GOT3 (cell line): ENCODE measurements at places on chromosomes 7 and 10.

DNA sequence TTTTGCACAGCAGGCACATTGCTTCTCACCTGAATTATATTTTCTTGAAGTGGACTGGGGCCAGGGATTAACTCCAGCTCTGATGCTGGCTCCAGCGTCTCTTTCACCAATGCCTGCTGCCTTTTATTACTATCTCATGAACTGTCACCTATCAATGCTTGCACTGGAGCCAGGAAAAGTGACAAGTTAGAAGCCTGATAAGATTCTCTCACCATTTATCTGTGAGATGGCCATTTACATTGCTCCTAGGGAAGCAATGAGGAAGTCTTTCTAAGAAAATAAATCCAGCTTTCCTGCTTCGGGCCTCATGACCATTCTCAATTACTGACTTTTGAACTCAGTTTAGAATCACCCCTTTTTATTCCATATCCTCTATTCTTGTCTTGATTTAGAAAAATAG is 48.5 kb upstream of the LRRTM3 start:
- no peak for DNase-seq

GRCh38 chr10:64468219-64468618 is 947.0 kb downstream of the REEP3 start:
- no peak for DNase-seq

- no peak for DNase-seq
These were observed 96.4 kb upstream of the DNAAF5 start for GRCh38 chr7:630111-630511.

- no peak for DNase-seq
These were observed 6.7 kb upstream of the PAXIP1 start for GRCh38 chr7:155009570-155010157.

DNA sequence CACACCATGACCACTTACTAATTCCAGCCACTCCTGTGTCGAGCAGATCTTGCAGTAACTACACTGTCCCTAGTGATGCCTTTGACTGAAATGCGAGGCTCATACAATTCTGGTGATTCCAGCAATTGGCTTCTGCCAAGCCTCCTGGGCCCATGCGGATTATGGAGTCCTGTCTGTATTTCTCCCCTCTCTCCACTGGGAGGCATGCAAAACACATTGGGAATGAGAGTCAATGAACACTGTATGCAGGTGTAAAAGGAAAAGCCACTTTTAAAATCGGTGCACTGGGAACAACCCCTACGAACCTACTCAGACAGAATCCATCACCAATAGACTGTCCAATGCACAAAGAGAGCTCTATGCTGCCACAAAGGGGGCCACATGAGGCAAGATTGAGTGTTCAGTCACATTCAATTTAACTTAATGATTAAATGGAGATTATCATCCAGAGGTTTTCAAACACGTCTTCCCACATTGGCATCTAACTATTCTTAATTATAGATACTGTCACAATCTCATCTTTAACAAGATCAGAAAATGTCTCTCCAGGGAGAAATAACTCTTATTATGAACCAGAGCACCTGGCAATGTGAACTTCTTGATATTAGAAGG is 550.6 kb downstream of the GLRX3 start:
- DNase-seq, result no peak

GRCh38 chr10:66021423-66021822 is 904.4 kb upstream of the LRRTM3 start:
- no peak for DNase-seq

- no peak for DNase-seq
These were observed 17.6 kb downstream of the MINDY4 start for GRCh38 chr7:30788640-30789333.

GRCh38 chr7:43196379-43196778 is 83.9 kb downstream of the HECW1 start:
- DNase-seq, result no peak

DNA sequence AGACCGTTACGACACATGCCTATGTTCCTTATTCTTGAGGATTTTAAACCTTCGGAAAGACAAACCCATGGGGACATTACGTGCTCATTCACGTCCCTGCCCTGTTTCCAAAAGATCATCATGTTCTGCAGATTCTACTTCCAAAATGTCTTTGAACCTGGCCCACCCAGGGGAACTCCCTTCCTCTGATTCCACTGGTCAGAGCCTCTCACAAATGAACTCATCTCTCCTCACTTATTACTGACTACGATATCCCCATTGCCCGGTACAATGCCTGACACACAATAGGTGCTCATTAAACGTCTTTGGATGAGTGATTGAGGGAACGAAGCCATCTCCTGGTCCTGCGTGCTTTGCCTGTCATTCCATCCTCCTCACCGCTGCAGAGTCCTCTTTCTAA is 168.3 kb upstream of the RNF32 start:
- no peak for DNase-seq

- no peak for DNase-seq
These were observed 193.0 kb downstream of the FZD1 start for GRCh38 chr7:91457208-91457607.

- no peak for DNase-seq
These were observed 167.0 kb upstream of the PRPS1L1 start for GRCh38 chr7:18194616-18195015.

DNA sequence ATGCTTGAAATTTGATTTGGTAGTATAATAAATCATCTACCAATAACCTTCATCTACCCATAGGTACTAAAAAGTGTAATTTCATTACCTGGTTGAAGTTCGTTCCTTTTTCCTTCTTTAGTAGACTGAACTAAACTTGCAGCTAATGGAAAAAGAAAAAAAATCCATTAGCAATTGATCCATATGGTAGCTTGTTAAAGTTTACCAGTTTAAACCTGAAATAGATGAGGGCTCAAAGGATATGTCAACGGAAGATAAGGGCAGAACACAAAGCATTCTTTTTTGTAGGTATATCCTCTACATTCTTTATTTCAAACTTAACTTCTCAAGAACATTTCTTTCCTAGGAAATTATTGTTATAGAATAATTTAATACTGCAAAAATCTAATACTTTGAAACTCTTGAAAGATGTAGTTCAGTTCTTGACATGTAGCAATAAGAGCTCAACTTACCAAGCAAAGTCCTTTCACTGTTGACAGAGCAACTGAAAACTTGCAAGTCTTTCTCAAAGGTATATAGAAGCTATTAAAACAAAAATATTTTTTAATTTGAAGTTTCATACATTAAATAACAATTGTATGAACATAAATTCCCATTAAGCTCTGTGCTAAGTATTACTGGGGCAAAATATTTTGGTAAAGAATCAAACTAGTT is 19.1 kb downstream of the GSAP start:
- no peak for DNase-seq

DNA sequence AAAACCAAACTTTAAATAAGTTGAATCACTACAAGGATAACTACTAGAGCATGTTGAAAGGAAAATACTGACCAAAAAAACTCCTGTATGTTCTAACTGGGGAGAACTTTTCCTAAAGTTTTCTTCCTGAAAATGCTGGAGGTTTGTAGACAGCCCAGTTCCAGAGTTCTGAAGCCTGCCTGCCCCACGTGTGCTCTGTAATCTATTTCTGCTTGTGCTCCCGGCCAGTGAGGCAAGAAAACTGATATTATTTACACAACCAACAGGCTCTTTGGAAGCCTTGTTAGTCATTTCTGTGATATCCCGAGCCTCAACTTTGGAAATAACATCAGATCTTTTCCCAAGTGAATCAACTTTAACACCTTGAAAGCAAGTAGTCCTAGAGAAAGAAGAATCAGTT is 46.7 kb downstream of the ZFAND4 start:
- no peak for DNase-seq

- no peak for DNase-seq
These were observed 158.0 kb downstream of the CAMK1D start for GRCh38 chr10:12507165-12507850.

- DNase-seq, result no peak
These were observed 78.2 kb upstream of the DLX6 start for GRCh38 chr7:96927131-96927530.

- DNase-seq, result no peak
These were observed 244.3 kb upstream of the PHYHIPL start for GRCh38 chr10:58932126-58932525.

DNA sequence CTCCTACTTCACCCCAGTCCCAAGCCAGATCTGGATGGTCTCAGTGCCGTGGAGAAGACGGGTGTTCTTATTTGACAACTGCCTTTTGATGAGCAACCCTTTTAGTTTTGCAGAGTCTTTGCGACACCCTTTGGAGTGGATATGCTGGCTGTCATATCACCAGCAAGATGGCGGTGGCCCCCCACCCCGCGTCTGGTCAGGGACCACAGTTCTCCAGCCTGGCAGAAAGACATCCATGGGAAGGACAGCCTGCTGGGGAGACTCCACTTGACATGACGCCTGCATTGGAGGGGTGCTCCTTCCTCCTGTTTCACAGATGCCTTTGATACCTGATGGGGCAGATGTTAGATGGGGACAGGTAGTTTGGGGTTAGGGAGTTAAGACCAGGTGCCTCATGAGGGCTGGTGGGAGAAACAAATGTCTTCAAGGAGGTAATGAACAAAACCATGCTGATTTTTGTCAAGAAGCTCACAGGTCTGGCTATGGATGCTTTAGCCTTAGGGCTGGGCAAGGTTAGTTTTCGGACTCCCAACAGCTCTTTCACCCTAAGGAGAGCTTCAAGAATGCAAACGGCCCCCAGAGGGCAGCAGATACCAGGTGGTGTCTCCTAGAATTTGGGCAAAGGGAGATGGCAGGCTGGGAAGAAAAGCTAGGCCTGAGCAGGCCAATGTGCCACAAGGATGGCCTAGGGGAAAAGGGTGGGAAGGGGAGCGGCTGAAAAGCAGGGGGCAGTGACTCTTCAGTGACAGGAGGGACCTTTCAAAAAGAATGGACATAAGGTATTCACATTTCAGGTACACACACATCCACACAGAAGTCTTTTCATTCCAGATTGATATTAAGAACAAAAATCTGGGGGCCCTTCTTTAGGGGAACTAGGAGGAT is 95.2 kb downstream of the CLEC2L start:
- no peak for DNase-seq

GRCh38 chr7:37494926-37495325 is 46.3 kb upstream of the ELMO1 start:
- DNase-seq, result no peak

DNA sequence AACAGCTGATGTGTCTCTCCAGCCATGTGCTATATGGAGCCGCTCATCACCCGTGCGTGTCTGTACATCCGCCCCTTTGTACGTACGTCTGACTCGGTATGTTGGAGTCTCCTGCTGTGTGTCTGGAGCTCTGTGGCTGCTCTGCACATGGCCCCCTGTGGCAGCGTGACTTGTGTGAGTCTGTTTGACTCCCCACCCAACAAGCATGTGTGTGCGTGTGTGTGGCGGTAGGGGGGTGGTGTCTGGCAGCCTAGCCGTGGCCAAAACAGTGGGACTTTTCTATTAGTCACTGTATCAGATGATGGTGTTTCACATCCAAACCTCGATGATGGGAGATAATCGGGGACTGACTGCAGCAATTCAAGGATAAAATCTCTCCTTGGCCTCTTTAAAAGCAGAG is 94.1 kb downstream of the COL13A1 start:
- no peak for DNase-seq

DNA sequence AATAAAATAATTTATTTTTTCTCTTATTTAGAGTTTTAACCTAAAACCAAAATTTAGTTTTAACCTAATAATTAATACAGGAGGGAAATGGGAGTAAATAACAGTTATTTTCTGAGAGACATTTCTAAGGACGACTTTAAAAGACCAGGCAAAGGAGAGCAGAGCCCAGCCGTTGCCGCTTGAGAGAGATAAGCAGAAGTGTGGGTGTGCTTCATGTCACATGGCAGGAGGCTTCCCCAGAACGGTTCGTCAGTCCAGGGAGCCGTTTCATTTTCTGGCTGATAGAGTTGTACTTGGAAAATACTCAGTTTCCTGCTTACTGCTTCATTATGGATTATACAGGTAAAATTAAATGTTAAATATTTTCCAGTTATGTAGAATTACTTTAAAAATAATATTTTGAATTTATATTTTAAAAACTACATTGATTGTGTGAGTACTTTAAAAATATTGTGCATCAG is 61.4 kb downstream of the ST7 start:
- no peak for DNase-seq

DNA sequence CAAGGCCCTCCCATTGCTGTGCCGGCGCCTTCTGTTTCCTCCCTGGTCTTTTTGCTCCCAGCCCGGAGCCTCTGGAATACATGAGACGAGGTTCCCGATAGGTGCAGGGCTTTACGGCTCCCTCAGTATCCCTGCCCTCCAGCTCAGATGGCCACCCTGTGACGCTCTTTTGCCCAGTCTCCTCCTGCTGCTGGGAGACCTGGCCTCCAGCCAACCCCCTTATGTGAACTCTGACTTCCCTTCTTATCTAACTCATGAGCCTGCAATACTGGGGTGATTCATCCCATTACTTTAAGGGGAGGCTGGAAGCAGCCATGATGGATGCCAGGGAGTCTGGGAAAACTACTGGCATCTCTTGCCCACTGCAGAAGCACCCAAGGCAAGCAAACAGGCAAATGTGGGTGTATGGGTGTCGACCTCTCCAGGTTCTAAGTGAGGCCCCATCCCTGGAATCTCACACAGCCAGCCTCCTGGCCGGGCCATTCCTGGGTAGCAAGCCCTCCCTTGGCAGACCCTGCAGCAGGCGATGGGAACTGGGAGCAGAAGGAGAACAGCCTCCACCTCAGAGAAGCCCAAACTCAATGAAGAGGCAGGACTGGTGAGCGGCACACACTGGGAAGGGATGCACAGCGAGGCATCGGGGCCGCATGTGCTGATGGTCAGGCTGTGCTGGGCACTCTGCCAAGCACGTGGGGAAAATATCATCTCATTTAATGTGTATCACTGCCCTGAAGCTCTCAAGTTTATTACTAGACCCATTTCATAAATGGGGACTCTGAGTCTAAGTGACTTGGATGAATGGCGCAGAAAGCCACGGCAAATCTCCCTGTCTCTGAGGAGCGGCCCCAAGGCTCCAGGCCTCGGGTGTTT is 97.5 kb downstream of the FAM53B start:
- DNase-seq, result no peak

GRCh38 chr10:33927347-33927746 is 592.9 kb upstream of the NRP1 start:
- DNase-seq, result no peak

DNA sequence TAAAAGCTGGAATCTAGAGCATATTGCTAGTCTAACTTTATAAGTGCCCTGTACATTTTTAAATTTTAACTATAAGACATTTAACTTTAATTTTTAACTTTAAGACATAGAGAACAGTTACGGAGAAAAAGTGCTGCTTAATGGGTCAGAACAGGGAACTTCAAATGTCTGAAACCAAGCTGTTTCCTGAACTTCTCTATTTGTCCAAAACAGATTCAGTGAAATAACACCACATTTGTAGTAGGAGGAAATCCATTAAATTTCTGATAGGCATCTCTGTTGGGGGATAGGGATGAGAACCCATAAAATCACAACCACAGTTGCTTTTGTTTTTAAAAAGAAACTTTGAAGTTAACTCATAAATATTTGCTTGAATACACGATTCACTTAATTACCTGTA is 170.8 kb upstream of the ANK3 start:
- no peak for DNase-seq

DNA sequence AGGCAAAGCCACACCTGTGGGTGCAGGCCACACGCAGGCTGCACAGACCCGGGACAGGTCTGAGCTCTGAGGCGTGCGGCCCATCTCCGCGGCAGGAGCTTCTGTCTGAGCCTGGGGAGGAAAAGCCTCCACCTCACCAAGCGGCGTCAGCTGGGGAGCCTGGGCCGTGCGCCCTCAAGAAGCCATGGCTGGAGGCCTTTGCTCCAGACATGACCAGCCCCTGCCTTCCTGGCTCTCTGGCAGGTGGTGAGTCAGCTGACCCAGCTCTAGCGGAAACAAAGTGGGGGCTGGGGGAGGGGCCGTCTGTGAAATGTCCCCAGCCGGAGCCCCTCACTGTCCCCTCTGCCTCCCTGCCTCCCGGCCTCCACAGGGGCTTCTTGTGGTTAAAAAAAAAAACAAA is 12.5 kb downstream of the GPER1 start:
- DNase-seq, result no peak
